Fibroblast of lung (primary cell): ENCODE measurements at places on chromosomes 3 and 15. TPM values are rescaled to one million over a fixed set of nuclear protein-coding genes. Genes with fewer than 3 reads are reported as not detected.

MESP1 gene
- 0.26 and 1.3 TPM in 2 replicates for total RNA-seq

KAT2B gene
- total RNA-seq = 7.7 and 14.7 TPM in 2 replicates

GOLGA8T gene
- total RNA-seq = 0.17 and 0.26 TPM in 2 replicates

ROBO2 gene
- total RNA-seq = 1.5 and 1.8 TPM in 2 replicates

SCAMP2 gene
- total RNA-seq = 11.8 and 15.5 TPM in 2 replicates

VPS33B gene
- 9.0 and 11.2 TPM in 2 replicates for total RNA-seq

CCK gene
- 0.33 and 1.0 TPM in 2 replicates for total RNA-seq

ARPIN gene
- 13.2 and 13.9 TPM in 2 replicates for total RNA-seq

SLC2A2 gene
- total RNA-seq = not detected in 2 replicates

CHRNA7 gene
- total RNA-seq = 0.17 and 0.26 TPM in 2 replicates

LRRC49 gene
- total RNA-seq = 20.5 and 31.5 TPM in 2 replicates

GPR27 gene
- total RNA-seq = under 0.01 TPM in 1 of 2 replicates, not detected in the other

CP gene
- total RNA-seq = under 0.01 TPM in 1 of 2 replicates, not detected in the other

SUCNR1 gene
- under 0.01 TPM in 2 replicates for total RNA-seq

EID1 gene
- total RNA-seq = 160 and 184 TPM in 2 replicates

BFSP2 gene
- total RNA-seq = not detected in 2 replicates

FGD5 gene
- 0.50 and 1.0 TPM in 2 replicates for total RNA-seq

PATL2 gene
- 0.77 and 1.3 TPM in 2 replicates for total RNA-seq

EIF4E3 gene
- 1.8 and 2.6 TPM in 2 replicates for total RNA-seq

SKOR1 gene
- under 0.01 and 0.17 TPM in 2 replicates for total RNA-seq
